Fibroblast of skin of right biceps (primary cell): ENCODE measurements at places on chromosomes 7 and 10.

DNA sequence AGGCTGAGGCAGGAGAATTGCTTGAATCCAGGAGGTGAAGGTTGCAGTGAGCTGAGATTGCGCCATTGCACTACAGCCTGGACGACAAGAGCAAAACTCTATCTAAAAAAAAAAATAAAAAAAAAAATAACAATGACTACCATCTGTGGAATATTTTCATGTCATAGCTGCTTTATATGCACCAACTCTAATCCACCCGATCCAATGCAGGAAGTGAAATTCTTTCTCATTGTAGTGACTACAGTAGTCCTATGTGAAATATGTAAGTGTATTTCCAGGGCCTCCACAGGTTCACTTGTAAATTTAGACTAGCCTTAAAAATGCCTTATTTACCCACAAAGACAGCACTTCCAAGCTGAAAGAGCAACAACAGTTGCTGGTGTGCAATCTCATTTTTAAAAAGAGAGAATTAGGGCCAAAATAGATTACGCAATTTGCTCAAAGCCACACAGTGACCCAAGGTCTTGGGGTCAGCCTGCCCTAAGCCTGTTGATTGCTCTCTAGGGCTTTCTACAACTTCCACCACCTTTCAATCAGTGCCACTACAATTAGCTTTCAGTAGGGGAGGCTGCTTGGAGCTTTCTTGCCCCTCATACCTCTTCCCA is 25.8 kb upstream of the EGFR start:
- peak; percentile 27 for DNase-seq

- DNase-seq: no peak
Measured at GRCh38 chr10:53023411-53023810, 250.8 kb upstream of the MBL2 start.

DNA sequence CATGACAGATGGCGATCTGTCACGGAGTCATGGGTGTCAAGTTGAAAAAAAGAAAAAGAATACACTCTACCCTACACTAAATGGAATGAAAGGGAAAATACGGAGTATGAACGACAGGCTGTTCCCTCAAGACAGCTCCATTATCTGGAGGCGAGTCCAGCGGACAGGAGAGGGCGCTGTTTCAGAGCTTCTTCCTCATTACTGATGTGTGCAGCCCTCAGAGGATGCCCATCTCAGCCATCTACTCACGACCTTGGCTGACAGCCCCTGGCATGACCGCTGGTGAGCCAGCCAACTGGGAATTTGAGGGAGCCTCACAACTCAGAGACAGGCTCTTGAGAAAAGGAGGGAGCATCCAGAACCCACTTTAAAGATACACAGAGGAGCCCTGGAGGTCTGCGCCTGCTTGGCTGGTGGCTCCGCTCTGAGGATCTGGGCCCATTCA is 49.6 kb upstream of the SMNDC1 start:
- DNase-seq: peak; percentile 79

DNA sequence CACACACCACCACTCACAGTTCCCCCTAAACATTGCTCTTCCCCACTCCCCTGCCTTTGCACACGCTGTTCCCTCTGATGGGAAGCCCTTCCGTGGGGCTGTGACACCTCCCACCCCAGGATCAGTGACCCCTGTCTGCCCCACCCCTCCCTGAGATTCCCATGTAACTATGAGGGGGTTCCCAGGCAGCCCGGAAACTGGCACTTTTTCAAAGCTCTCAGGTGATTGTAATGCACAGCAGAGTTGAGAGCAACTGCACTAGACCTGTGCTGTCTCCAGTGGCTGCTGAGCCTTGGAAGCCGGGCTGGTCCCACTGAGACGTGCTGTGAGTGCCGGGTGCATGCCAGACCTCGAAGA is 29.8 kb downstream of the GPRIN2 start:
- peak; percentile 25 for DNase-seq

- DNase-seq: no peak
Measured at GRCh38 chr10:15881542-15881941, 21.2 kb upstream of the MINDY3 start.

GRCh38 chr7:151386301-151387160 is 23.3 kb downstream of the WDR86 start:
- DNase-seq: no peak

DNA sequence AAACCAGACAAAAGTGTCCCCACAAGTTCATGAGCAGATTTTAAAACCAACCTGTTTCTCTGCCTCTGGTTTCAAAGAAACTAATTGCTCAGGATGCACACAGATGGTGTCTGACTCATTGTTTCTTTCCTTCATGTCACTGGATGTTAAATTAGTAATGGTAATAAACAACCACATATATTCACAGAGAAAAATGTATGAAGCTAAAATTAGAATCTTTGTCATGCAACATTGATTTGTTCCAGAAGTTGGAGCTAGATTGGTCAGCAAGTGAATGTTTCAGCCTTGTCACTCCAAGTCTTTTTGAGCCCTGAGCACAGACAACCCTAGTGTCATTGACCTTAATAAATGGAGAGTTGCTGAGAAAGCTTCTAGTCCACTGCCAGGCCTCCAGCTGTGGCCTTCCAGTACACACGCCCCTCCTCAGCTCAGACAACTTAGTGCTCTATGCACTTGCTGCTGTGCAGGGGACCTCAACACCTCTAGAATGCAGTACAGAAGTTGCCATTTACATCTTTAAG is 175.9 kb downstream of the CCDC71L start:
- DNase-seq: peak; percentile 89

GRCh38 chr7:142925413-142925812 is 8.1 kb downstream of the TRPV5 start:
- no peak for DNase-seq

- DNase-seq: peak; percentile 83
Measured at GRCh38 chr7:31782411-31782991, 95.5 kb downstream of the PPP1R17 start.

- DNase-seq: no peak
Measured at GRCh38 chr7:132377703-132378584, 198.3 kb downstream of the PLXNA4 start.

- DNase-seq: no peak
Measured at GRCh38 chr7:22066522-22066921, 120.8 kb upstream of the CDCA7L start.

DNA sequence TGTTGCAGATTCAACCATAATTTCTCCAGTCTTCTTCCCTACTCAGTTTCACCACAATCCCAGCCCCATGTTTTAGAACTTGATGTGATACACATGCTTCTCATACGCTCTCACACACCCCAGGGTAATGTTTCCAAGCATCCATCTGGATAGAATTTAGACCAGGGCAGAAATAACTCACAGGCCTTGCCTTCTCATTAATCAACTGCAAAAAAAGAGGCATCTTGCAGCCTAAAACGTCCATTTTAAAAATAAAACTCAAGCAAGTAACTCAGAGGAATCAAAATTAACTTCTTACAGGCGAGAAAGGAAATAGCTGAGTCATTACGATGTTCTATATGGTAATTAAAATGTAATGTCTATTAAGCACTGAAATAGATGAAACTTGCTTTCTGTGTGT is 127.2 kb upstream of the RSU1 start:
- DNase-seq: peak; percentile 94

DNA sequence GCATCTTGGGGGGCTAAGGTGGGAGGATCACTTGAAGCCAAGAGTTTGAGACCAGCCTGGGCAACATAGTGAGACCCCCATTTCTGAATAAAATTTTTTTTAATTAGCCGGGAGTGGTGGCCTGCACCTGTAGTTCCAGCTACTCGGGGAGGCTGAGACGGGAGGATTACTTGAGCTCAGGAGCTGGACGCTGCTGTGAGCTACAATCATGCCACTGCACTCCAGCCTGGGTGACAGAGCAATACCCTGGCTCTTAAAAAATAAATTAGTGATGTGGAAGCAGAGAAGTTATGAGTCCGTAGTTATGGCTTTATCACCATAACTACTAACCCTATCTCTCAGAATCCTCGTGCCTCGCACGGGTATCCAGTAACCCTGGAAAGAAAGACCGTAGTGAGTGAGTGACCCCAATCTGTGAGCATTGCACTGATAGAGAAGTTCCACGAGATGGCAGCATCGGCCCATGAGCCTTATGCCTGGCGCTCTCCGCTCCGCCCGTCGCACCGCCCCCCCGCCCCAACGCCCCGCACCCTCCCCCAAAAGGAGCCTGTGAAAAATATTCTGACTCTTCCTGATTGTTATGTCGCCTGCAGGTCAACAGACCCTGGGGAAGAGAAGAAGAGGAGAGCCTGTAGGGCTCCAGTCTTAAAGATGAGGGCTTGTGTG is 4.9 kb upstream of the SLC29A3 start:
- peak; percentile 62 for DNase-seq

DNA sequence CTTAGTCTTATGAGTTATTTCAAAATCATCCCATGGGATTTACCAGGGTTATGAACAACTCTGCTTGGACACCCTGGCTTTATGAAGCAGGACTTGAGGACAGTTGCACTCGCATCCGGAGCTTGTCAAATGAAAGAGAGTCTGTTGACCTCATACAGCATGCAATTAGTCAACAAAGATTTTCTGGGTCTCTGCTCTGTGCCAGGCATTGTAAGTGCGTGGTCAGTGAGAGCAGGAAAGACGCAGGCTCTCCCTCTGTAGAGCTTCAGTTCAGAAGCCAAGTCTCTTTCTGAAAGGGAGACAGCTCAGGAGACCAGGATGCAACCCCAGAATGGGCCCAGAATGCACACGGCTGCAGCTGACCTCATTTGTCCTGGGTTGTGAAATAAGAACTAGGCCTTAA is 45.5 kb upstream of the DMBT1 start:
- DNase-seq: no peak

DNA sequence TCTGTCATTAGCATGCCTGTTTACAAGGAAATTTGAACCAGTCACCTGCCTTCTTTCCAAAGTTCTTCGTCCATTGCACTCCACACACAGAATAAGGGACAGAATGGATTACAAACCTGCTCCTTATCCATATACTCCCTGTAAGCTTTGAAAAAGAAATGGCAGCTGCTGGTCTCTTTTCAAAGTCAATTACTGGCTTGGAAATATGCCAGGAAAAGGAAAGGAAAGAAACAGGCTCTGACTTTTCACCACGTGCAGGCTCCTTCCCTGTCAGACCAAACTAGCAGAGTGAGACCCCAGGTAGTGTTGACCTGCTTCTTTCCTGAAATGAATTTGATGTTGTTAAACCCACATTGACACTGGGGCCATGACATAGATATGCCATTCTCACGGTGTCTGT is 84.5 kb downstream of the LHFPL3 start:
- no peak for DNase-seq

- no peak for DNase-seq
Measured at GRCh38 chr7:92010215-92010614, 69.6 kb downstream of the AKAP9 start.

DNA sequence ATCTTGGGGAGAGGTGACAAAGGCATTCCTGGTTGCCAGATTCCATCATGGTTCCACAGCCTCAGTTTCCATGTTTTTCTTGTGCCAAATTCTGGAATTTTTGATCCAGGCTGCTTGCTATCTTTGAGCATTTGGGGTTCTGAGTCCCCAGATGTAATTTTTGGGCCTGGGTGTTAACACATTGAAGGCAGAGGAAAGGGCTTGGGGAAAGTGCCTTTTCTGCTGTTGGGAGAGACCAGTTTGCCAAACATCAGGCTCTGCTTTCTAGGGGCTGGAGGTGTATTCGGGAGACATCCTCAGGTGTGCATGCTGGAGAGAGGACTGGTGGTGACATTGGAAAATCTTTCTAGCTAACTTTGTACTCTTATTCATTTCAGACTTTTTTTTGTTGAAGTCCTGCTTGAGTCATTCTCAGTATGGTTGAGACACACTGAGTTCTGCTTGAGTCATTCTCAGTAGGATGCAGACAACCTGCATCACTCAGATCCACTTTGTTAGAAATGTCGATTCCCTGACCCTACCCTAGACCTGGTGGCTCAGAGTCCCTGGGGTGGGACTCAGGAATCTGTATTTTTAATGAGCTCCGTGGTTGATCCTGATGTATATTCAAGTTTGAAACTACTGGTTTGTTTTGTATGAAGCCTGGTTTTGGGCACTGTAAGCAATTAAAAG is 101.0 kb downstream of the LRMDA start:
- DNase-seq: peak; percentile 80

DNA sequence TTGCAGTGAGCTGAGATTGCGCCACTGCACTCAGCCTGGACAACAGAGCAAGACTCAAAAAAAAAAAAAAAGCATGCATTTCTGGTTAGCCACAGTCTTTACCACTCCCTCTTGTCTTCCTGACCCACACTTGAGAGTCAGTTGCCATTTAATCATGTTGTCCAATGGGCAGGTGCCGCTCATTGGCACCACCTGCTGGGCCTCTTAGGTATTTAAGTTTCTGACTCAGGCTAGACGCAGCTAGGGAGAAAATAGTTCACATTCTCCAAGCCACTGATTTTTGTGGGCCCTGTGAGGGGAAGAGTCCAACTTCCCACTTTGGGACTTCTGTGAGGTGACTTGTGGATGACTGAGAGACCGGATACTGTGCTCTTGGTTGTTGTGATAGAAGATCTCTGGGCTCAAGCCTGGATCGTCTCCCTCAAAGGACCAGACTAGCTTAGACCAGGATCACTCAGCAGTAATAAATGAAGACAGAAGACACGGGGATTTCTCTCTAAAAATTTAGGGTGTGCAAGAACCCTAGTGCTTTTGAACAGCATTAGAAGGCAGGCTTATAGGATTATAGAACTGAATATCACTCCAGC is 26.8 kb upstream of the SORCS3 start:
- DNase-seq: peak; percentile 36

DNA sequence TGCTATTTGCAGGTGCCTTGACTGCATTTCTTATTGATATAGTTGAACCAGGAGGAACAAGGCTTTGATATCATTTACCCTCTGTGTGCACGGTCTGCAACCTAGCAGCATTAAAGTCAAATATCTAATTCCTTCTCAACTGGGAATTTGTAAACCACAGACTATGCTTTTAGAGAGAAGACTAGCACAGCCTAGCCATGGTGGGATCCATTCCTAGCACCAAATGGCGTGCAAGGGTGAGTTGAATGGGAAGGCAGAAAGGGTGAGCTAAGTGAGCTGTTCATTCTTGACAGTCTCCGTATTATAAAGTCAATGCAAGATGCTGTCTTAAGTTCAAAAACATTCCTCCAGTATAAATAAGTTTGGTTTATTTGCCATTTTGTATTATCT is 2.9 kb downstream of the ZNF365 start:
- no peak for DNase-seq

GRCh38 chr7:88458946-88459345 is 152.3 kb upstream of the STEAP4 start:
- DNase-seq: no peak

DNA sequence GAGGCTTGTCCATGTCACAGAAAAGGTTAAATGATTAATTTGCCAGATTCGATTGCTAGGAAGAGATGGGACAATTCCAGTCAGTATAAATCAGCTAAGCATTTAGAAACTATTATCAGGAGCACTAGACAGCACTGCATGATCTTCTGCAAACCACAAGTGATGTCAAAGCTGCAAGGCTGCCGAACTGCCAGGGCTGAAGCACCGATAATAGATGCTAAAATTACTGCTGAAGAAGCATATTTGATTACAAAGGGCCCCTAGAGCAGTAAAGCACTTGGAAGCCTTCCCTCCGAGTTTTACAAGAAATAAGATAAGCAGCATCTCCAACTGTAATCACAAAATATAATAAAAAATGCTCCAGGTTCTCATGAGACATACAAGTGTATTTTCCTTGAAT is 40.6 kb downstream of the RNLS start:
- no peak for DNase-seq

GRCh38 chr7:68038621-68039314 is 1042.1 kb downstream of the TYW1 start:
- peak; percentile 86 for DNase-seq
